Fibroblast of skin of left biceps (primary cell): ENCODE measurements at places on chromosomes 5 and 9.
A peak's percentile ranks its signal among the peaks of the same experiment; 100 is the strongest.

- DNase-seq: no peak
Measured at GRCh38 chr9:15942831-15943424, 390.1 kb downstream of the CCDC171 start.

GRCh38 chr5:54700986-54701578 is 183.5 kb downstream of the SNX18 start:
- DNase-seq: peak; percentile 90

GRCh38 chr5:94407023-94407422 is 211.4 kb downstream of the KIAA0825 start:
- no peak for DNase-seq

- DNase-seq: no peak
Measured at GRCh38 chr5:56589481-56589860, 225.9 kb upstream of the MAP3K1 start.

DNA sequence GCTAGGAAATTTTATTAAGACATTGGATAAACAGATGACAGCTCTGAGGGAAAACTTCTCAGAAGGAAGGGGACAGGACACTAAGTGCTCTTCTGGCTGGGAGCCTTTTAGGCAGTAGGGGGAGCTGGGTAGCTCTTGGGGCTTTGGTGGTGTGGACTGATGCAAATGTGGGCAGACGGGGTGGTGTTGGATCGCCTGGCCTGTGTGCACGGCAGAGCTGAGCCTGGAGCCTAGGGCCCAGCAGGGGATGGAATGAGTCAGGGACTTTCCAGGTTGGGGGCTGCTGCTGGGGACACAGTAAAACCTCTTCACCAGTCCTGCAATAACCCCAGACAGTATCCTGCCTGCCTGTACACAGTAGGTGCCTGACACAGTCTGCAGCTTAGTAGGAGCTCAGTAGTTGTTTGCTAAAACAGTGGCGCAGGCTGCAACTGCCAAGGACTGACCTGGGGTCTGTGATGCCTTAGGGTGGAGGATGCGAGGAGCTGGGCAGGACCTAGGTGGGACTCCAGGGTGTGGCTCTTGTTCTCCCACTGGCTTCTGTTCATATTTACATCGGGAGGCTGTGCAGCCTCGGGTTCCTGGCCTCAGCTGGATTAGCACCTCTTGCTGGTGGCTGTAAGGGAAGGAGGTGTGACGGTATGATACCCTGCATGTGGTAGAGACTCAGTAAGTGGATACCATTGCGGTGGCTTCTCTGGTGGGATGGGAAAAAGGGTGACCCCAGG is 83.8 kb downstream of the DAB2IP start:
- peak; percentile 22 for DNase-seq

GRCh38 chr5:154830596-154830995 is 19.8 kb downstream of the FAXDC2 start:
- DNase-seq: no peak

- DNase-seq: no peak
Measured at GRCh38 chr9:7095058-7095457, 337.3 kb downstream of the KDM4C start.

DNA sequence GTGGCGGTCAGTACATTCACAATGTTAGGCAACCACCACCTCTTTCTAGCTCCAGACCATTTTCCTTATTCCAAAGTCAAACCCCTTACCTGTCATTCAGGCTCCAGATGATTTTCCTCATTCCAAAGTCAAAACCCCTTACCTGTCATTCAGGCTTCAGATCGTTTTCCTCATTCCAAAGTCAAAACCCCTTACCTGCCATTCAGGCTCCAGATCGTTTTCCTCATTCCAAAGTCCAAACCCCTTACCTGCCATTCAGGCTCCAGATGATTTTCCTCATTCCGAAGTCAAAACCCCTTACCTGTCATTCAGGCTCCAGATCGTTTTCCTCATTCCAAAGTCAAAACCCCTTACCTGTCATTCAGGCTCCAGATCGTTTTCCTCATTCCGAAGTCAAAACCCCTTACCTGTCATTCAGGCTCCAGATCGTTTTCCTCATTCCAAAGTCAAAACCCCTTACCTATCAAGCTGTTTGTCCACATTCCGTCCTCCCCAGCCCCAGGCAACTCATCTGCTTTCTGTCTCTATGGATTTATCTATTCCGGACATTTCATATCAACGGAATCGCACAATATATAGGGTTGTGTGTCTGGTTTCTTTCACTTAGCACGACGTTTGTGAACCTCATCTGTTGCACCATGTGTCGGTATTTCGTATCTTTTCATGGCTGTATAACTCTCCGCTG is 5.2 kb downstream of the PLEKHG4B start:
- no peak for DNase-seq

DNA sequence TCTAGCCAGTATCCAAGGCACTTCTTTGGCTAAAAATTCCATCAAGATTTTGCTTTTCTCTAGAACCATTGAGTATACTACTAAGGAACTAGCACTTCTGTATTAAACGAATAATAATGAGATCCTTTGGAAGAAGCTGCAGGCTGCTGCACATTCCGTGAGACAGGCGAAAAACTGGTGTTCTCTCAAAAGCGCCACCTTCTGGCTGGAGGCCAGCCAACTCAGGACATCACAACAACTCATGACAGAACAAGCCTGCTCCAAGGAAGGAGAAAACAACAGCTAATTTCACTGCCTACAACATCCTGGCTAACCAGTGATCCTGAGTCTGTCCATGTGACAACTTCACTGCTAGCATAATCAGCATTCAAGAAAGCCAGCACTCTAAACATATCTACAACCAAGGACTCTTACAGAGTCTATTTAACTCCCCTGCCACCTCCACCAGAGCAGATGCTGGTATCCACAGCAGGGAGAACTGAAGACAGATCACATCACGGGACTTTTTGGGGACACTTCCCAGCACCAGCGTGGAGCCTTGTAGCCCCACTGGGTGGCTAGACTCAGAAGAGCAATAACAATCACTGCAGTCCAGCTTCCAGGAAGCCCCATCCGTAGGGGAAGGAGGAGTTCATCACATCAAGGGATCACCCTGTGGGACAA is 150.5 kb downstream of the YTHDC2 start:
- DNase-seq: no peak

DNA sequence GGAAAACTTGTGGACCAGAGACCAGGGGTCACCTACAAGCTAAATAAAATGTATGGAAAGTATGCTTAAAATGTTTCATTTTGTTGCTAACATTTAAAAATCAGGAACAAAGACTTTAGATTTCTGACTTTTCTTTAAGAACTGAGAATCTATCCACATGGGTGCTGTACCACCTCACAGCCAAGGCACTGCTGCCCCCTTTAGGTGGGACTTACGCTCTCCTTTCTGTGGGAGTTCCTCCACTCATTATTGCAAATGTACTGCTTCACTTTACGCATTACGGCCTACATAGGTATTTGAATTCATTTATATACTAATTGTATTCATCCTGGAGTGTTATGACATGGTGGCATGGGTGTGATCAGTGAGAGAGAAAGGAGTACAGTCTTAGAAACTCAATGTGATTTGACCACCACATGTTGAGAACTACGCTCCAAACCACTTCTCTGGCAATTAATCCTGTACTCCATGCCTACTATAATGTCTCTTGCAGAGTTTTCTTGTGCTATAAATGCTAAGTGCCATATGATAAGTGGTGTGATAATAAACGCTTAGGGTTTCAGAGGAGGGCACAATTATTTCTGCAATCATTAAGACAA is 24.7 kb upstream of the CETN3 start:
- DNase-seq: no peak

DNA sequence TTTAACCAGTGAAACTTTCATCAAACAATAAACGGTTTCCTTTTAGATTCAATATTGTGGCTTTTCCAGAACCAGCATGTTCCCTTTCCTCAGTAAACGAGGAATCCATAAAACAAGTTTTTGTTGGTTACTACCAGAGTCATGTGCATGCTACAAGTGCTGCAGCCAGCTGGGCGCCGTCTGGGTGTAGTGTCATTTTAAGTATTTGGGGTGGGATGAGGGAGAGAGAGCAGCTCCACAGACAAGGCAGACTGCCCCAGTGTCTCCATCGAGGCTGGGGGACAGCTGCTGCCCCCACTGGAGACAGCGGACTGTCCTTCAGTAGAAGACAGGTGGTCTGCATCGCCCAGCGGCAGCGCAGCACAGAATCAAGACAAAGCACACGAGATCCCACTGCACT is 17.3 kb downstream of the ARPC5L start:
- DNase-seq: no peak

DNA sequence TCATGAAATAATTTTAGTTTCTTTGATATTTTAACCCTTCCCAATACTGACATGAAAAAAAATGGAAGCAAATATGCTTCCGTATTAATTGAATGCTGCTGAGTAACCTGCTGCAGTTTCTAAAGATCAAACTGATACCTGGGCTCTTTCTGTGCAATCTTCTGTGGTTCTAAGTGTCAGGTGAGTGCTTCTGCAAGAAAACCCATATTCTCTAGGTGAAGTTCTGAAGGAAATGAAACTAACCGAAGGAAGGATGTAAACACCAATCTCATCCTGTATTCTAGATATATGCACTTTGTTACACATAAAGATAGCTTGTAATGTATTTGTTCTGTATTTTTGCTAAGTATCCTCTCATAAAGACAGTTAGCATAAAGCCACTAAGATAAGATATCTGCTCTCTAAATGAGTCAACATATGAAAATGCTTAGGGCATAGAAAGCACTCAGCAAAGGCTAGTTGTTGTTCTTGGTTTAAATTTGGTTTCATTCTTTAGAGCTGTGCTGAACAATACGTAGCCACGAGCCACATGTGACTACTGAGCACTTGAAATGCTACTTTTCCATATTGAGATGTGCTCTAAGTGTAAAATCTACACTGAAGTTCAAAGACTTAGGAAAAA is 52.0 kb downstream of the ITGA2 start:
- no peak for DNase-seq

DNA sequence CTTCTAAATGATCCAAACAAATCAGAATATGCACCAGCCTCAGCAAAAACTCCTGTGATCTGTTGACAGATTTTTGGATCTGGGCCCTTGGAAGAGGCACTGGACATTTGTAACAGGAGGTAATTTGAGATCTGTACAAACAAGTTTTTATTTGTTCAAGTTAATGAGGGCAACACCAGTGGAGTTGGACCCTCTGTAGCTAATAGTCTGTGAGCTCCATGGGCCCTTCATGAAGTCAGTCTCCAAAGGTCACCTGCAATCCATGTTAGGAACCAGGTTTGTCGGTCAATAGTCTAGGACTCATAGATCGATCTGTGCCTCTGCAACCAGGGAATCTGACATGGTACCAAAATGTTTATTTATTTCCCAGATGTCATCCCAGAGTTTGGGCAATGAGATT is 40.9 kb downstream of the PAM start:
- DNase-seq: no peak

DNA sequence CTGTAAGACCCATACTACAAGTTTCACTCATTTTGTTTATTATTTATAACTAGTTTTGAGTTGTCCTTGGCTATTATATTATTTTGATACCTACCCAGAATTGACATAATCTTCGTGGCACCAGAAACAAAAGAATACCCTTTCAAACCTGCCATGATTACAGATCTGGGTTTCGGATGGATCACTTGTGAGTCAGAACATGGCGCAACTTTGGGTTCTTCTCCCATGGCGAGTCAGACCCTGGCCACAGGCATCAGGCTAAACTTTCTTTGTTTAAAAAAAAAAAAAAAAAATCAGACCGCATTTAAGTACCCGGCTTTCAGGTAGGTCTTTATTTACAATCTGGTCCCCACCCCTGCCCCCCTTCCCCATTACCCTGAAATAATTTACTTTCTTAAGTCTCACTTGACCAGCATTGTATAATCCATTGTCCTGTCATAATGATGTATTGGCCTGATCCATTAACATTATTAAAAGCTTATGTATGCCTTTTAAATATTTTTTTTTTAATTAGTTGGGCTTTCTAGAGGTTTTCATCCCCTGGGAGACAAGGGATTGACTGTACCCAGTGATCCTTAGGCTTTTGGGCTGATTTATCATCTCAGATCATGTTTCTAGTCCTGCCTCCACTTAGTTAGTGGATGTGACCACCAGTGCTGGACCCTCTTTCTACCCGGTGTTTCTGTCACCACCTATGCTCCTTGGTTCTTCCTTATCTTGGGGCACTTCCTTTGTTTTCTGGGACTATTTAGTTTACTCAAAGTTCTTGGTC is 43.9 kb downstream of the F2RL2 start:
- no peak for DNase-seq

- DNase-seq: no peak
Measured at GRCh38 chr5:84197538-84197937, 187.1 kb downstream of the EDIL3 start.

DNA sequence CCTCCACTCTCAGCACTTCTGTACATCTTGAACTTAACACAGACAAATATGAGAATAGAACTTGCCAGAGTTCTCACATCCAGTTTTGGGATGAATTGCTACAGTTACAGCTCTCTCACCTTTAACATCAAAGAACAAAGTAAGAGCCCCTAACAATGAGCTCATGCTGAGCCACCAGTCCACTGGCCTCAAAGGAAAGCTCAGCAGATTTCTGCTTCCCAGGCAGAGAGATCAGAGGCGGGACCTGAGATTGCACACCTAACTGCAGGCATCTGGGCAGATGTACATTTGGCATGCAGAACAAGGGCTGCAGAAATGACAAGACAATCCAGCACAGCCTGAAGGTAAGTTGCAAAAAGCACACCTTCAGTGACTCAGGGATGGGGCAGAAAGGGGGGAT is 300.9 kb downstream of the MRPS30 start:
- DNase-seq: no peak

DNA sequence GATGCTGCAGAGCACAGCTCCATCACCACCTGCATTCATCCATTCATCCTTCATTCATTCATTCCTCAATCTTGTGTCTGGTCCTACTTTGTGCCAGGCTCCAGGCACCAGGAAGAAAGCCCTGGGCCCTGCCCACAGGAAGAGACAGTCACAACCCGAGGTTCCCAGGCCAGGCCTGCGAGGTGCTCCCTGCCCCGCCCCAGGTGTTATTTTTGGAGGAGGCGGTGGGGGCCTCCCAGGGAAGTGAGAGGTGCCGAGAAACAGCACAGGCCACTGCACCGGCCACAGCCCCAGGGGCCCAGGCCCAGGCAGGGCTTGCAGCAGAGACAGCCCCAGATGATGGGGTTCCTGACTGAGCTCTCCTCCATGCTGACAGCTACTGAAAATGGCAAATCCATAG is 33.4 kb downstream of the VAV2 start:
- no peak for DNase-seq

- DNase-seq: no peak
Measured at GRCh38 chr9:122336866-122337555, 33.8 kb upstream of the PTGS1 start.

DNA sequence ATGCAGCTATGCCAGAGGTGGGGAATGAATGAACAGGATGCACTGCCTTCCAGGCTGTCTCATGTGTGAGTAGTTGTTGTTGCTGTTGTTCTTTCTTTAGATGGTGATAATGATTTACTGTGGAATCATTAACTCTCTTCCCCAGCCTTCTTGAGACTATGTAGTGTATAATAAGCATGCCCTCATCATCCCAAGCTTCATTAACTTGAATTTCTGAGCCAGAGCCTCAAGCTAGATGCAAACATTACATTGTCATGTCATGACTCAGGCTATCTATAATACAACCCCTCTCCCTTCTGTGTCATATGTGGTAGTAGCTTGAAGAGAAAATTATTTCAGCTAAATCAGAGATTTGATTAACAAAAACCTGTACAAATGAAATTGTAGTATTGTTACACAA is 10.0 kb upstream of the ADAMTSL1 start:
- DNase-seq: no peak

GRCh38 chr5:88829775-88830174 is 53.2 kb downstream of the MEF2C start:
- DNase-seq: no peak

- no peak for DNase-seq
Measured at GRCh38 chr9:129879991-129880653, 44.9 kb downstream of the USP20 start.

- no peak for DNase-seq
Measured at GRCh38 chr5:64587370-64587769, 81.6 kb downstream of the RGS7BP start.
